ENCODE measurements at places on chromosomes 7 and 10.

- DNase-seq = no peak
Observed at GRCh38 chr7:140165422-140165821, 11.4 kb downstream of the KDM7A start.

- DNase-seq = no peak
Observed at GRCh38 chr7:106865130-106866041, at the start of gene PIK3CG. Gene PIK3CG (plus strand): TSS chr7:106865282. CDS start chr7:106867562, 2,280 bp downstream.

DNA sequence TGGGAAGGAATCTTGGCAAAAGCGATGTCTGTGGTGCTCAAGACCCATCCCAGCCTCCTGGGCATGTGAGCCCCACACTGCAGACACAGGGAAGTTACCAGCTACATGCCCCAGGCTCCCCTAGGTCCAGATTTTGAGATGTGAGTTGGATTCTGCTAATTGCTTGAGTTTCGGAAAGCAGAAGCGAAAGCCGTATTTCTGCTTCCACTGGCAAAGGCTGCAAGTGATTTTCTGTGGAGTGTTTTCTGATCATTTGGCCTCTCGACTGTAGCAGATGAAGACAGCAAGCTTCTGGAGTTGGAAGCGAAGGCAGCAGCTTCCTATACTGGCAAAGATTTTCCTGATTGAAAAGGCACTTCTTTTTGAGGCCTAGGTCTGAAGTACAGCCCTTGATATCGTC is 29.6 kb downstream of the ANKRD16 start:
- no peak for DNase-seq

DNA sequence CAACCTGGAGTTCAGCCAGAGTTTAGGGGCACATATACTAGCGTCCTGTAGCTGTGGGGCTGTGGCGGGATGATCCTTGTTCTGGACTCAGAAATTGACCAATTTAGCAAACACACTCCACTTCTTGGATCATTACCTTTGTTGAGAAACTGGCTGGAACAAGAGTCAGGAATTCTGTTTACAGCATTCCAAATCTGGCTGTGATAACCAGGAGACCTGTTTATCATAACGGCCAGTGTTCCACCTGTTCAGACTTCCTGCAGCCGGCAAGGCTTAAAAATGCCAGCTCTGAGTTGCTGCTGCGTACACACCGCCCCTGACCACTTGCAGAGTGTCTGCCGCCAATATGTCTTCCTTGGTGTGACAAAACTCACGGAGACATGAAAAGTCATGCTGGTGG is 64.8 kb downstream of the ARMC3 start:
- DNase-seq = peak; percentile 21

GRCh38 chr7:90629297-90629918 is 33.3 kb downstream of the CDK14 start:
- DNase-seq = peak; percentile 44

DNA sequence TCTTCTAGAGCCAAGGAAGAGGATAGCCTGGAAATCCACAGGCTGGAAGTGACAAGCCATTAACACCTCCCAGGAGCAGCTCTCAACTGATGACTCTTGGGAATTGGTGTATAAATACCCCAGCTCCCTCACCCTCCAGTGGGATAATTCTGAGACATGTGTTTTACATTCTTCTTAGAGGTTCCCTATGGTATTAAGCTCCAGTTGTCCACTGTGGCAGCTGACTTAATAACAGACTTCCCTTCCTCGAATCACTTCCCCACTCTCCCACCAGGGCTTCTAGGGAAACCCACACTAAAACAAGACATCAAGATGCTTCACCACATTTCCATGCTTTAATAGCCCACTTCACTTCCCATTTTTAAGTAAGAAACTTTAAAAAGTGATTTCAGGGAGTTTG is 47.2 kb downstream of the FAM107B start:
- no peak for DNase-seq

DNA sequence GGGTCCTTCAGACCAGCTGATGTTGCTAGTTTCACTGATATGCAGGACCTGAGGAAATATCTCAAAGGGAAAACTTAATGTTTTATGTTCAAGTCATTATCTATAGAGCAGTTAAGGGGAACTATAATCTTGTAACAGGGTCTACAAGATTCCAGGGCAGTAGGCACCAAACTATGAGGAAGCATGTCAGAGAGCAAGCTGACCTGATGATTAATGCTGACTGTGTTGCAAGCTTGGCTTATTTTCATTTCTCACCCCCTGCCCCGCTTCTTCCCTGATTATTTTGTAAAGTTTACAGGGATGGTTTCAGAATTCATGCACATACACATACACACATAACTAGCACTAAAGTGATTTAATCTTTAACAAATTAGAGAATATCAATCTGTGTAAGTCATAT is 84.3 kb upstream of the CACNA2D1 start:
- no peak for DNase-seq

DNA sequence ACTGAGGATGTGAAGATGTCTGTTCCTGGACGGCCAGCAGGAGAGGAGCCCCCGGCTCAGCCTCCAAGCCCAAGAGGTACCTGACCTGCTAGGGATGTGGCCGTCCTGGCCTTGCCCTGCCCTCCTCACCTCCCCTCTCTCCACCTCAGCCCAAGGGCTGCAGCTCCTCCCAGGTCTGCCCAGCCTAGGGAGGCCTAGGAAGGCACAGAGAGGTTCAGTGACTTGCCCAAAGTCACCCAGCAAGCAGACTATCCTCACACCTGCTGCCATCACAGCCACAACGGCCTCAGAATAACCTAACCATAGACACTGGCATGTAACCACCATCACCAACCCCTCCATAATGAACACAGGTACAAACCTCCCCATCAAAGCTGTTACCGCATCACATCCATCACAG is 38.7 kb upstream of the LRRC18 start:
- no peak for DNase-seq

Data from NCI-H345 (cell line).